ENCODE measurements at places on chromosomes 1 and 21.

- DNase-seq = no peak
These were observed 54.2 kb upstream of the PBX1 start for GRCh38 chr1:164504749-164505148.

GRCh38 chr1:18015719-18016118, 91.9 kb upstream of the IGSF21 start:
- DNase-seq = no peak

DNA sequence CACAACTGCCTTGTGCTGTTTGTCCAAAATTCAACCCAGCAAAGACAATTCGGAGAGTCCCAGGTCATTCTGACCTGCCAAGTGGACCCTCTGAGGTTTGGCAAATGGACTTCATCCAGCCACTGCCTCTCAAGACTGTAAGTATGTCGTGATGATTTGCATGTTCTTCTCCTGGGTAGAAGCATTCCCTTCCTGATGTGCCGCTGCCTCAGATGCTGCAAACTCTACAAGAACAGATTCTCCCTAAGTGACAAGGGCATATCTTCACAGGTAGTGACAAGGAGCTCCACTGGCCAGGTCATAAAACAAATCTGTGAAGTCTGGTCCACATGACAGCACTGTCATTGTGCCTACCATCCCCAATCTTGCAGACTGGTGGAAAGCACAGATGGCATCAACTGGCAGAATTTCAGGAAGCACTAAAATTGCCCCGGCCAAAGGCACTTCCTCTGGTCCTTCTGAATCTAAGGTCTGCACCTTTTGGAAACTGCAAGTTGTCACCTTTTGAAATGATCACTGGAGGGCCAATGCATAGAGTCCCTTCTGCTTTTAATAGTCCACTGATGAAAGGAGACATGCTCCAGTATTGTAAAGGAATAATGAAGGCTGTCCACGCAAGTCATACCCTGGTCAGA, 27.4 kb downstream of the POFUT2 start:
- no peak for DNase-seq

DNA sequence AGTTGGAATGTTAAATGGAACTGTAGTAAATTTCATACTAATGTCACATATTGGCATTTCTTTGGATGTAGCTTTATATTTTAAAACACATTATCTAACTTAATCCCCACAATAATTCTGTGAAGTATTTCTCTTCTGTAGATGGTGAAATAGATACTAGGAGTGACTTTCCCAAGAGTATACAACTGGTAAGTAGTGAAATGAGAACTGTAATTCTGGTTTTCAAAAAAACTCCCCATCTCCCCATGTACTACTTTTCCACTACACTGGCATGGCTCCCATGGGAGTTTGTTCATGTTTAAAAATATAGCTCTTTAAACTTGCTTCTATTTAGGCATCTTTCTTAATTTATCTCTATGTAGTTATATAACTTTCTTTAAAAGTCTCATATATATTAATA, 10.2 kb downstream of the CHML start:
- no peak for DNase-seq

DNA sequence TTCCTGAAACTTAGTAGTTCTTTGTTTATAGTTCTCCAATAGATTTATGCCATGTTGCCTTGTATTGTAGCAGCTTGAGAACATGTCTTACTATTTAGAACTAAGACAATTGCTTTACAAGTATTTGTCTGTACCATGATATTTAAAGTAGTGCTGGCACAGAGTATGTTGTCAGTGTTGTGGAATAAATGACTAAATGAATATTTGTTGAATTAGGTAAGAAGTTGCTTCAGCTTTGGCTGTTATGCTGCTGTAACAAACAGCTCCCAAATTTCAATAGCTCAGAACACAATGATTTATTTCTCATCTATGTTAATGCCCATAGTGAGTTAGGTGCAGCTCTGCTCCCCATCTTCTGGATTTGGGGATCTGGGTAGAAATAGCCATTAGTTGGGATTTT, 90.2 kb upstream of the VCAM1 start:
- no peak for DNase-seq

Data from NCI-H774 (cell line).